CD4-positive, alpha-beta memory T cell (primary cell): ENCODE measurements at places on chromosomes 12 and 14.
A peak's percentile ranks its signal among the peaks of the same experiment; 100 is the strongest.

DNA sequence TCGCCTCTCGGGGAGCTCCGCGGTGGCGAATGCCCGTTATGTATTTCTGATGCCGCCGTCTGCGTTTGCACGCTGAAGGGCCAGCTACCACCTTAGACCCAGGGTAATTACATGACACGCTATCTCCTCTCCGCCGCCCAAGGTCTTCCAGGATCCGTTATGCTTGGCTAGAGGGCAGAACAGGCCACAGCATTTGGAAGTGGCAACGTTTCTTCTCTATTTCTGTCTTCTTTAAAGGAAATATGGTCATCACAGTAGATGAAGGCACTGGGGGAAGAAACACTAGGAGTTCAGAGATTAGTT, 861 bp upstream of the MDGA2 start:
- no peak for DNase-seq

DNA sequence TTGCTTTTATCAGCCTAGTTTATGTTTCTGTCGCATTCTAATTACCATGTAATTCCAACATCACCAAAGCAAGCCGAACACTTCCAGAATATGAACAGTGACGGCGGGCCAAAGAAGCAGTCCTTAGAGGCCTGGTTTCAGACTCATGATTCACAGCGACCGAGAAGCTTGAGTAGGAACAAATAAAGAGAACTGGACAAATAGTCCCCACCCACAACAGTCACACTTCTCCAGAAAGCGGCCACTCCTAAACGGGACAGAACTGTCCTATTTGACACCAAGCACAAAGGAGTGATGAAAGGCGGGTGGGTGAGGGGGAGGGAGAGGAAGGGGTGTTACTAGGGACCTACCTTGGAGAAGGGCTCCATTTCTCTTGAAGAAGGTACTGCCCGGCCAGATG, 136.4 kb downstream of the FOXN3 start:
- no peak for DNase-seq

GRCh38 chr12:132835076-132836025, 6.7 kb upstream of the GOLGA3 start:
- DNase-seq = no peak

DNA sequence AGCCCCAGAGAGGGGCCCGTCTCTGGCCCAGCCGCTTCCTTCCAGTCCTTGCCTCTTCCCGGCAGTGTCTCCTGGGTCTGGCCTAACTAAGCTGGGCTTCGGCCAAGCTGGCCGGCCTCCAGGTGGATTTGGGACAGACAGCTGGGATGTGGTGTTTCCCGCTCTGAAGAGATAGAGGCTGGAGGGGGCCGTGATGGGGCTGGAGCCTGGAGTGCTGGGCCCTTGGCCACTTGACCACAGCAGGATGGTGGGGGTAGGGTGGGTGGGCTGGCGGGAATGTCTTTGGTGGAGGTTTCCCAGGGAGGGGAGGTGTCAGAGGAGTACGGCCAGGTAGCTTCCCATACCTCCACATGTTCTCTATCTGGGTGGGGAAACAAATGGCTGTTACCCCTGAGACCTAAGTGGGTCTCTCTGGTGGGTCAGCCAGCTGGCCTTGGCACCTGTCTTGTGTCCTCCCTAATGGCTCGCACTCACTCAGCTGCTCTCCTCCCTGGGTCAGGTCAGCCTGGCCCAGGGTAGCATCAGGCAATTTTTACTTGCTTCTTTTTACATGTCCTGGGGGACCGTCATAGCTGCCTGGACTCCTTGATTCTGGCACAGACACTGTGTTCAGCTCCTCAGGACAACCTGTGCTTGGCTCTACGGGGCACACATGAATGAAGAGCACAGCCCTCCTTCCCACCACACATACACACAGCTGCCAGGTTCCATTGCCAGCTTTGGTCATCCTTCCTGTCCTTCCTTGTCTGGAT, 19.8 kb upstream of the PGF start:
- no peak for DNase-seq

DNA sequence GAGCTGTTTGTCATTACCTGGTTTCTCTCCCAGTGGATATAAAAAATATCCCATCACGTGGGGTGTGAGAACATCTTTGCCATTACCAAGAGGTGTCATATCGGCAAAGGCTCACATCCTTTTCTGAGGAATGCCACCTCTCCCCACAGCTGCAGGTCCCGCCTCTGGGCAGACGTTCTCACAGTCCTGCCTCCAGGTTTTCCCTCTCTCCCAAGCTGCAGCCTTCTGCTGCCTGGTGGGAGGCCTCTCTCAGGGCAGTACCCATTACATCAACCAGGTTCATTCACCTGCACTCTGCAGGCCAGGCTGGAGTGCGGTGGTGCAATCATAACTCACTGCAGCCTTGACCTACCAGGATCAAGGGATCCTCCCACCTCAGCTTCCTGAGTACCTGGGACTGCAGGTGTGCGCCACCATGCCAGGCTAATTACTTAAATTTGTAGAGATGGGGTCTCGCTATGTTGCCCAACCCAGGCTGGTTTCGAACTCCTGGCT, 15.0 kb upstream of the TMEM119 start:
- DNase-seq = no peak

DNA sequence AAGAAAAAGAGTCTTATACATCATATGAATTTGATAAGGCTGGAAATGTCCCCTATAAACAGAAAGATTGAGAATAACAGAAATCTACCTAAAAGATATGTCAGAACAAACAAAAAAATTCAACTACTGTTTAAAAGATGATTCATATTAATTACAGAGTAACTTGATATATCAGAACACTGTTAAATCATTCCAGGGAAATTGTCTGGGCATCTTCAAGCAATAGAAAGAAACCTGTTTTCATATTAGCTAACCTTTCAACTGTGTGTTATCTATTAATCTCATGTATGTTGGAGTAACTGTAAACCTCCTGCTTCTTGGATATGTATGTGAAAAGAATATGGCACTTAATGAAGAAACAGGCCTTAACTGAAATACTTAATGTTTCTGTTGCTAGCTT, 96.7 kb downstream of the NUBPL start:
- no peak for DNase-seq

DNA sequence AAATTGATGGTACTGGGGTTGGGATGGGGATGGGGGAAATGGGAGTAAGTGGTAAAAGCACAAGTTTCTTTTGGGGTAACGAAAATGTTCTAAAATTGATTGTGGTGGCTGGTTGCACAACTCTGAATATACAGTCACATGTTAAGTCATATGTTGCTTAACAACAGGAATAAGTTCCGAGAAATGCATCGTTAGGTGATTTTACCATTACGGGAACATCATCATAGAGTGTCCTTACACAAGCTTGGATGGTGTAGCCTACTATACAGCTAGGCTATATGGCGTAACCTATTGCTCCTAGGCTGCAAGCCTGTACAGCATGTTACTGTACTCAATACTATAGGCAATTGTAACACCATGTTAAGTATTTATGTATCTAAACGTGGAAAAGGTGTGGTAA, 31.0 kb downstream of the ITGA7 start:
- DNase-seq = no peak

GRCh38 chr14:32697704-32698103, 241.0 kb upstream of the NPAS3 start:
- DNase-seq = no peak

- no peak for DNase-seq
Observed at GRCh38 chr14:60196291-60196690, 31.1 kb upstream of the DHRS7 start.

DNA sequence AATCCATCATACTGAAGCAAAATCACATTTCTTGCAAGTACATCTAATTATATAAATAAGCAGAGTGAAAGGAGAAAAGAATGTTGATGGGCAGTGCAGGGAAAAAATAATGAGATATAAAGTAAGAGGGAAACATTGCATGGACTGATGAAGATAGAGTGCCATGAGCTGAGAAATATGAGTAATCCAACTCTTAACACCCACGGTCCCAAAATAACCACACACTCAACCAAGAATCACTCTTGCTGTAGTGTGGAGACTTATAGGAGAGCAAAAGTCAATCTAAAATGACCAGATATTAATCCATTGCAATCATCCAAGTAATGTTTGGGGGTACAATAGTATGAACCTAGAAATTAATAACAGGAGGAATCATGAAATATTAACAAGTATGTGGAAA, 40.2 kb downstream of the MYF5 start:
- no peak for DNase-seq

DNA sequence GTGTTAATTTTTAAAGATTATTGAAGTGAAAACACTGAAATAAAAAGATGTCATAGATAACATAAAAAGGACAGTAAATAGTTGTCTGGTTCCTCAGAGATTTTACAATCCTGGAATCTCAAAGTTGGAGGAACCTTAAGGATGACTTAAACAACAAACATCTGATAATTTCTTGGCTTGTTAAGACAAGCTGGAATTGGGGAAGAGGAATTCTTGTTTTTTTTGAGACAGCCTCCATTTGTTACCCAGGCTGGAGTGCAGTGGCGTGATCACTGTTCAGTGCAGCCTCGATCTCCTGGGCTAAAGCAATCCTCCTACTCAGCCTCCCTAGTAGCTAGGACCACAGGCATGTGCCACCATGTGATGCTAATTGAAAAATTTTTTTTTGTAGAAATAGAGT, 2.3 kb downstream of the ZNF410 start:
- DNase-seq = no peak

GRCh38 chr12:10048526-10048925, 18.0 kb downstream of the CLEC9A start:
- DNase-seq = no peak

DNA sequence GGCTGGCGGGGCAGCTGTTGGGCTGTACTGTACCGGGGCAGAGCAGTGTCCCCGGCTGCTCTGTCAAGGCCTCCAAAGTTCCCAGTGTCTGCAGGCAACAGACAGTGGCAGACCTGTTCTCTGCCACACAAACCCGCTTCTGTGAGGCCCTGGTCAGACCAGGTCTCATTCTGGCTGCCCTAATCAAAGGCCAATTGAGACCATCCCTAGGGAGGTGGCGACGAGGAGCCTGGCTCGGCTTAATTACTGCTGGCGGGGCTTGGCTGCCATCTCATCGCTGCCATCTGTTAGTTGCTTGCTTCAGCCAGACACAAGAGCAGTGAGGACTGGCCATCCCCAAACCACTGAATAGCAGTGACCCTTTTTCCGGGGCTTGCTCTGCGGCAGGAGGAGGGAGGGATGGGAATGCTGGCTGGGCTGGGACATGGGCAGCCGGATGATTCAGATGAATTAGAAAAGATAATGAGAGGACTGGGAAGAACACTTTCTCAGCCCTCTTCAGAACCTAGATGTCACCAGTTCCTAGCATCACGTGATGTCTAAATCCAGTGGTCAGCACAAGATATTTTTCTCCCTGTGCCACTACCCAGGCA, 24.5 kb downstream of the ERG28 start:
- DNase-seq = no peak

DNA sequence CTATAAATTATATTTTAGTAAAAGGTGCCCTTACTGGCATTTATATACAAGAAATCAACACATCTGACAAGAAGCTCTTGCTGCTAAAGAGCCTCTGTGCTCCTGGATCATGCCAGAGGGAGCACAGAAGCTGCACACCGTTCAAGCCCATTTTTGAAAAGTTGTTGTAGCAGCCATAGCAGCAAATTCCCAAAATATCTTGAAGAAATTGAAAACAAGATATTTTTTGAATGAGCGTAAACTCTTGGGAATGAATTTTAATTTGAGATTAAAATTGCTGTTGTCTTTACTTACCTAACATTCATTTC, 540 bp upstream of the CLEC2D start:
- no peak for DNase-seq

DNA sequence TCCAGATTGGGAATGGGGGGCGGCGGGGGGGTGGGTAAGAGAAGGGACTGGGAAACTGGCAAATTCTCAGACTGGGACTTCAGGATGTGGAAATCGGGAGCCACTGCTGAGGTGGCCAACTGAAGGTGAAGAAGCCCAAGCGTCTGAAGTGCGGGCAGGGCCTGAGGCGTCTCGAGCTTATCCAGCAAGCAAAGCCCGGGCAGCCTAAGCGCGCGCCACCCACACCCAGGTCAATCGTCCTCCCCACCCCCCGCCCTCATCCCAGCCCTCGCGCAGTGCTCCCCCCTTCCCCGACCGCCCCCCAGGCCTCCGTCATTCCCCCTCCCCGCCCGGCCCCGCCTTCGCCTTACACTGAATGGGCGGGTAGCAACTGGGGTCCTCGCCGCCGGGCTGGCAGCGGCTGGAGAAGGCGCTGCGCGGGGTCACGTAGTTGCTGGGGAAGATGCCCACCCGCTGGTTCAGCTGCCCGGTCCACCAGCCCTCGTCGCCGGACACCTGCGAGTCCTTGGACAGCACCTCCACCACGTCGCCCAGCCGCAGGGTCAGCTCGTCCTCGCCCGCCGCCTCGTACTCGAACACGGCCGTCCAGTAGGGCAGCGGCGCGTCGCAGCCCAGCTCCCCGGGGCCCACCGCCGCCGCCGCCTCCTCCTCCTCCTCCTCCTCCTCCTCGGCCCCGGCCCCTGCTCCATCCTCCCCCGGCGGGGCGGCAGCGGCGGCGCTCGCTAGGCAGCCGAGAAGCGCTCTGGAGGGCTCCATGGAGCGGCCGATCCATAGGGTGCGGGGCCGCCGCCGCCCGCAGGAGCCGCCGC, 693 bp downstream of the MAP3K9 start:
- peak; percentile 32 for DNase-seq

DNA sequence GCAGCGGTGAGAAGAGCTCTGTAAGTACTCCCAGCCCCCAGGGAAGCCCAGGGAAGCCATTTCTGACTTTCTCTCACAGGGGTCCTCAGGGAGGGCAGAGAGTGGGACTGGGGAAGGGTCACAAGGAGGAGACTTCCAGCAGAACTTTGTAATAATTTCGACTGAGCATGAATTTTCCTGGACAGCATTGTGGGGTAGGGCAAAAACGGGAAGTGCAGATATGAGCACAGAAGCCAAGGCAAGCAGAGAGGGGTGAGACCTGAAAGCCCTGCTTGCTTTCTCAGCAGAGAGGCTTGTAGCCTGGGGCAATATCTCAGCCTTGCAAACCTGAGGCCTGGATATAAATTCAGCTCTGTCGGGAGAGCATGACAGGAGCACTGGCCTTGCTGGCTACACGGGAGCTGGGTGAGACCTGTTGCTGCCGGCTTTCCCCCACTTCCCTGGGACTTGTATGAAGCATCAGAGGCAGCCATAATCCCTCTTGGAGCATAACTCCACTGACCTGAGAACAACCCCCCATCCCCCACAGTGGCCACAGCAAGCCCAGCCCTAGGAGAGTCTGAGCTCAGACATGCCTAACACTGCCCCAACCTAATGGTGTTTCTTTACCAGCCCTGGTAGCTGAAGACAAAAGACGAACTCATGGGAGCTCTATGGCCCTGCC, 9.8 kb upstream of the IQSEC3 start:
- DNase-seq = no peak

GRCh38 chr12:123363390-123363739, 1.3 kb downstream of the SBNO1 start:
- no peak for DNase-seq

DNA sequence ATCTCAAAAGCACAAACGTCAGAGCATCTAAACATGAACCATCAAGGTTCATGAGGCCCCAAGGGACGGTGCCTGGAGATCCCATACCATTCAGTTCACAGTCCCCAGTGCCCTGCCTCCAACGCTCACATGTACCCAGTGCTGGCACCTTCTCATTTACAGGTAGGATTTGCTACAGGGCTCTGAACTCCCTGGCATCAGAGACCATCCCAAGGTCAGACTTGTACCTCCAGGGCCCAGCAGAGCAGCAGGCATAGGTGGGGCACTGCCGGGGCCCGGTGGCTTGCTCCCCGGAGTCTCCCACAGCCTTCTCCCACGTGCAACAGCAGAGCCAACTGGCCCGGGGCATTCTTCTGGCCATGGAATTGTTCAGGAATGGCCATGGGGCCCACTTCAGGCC, 114.8 kb downstream of the BCL11B start:
- no peak for DNase-seq

GRCh38 chr14:93683226-93683625, 105.1 kb downstream of the PRIMA1 start:
- DNase-seq = no peak

- no peak for DNase-seq
Observed at GRCh38 chr12:998020-998874, 7.2 kb downstream of the ERC1 start.

- no peak for DNase-seq
Observed at GRCh38 chr12:32574585-32574984, 104.5 kb upstream of the DNM1L start.
